ENCODE measurements at places on chromosomes 11 and 22. TPM values are rescaled to one million over a fixed set of nuclear protein-coding genes. Genes with fewer than 3 reads are reported as not detected.

The RPUSD4 gene
- total RNA-seq = 13.7 TPM

- DNase-seq = no peak
- peaks cover 70% of the 10 kb centered on the region for H3K4me1 ChIP-seq
- H3K4me3 ChIP-seq = no peak overlapping the region
- H3K27ac ChIP-seq = peak overlapping the region; percentile 78
- no peaks in the 10 kb centered on the region for H3K36me3 ChIP-seq
Measured at GRCh38 chr11:10324474-10324873, 19.6 kb downstream of the ADM start.

GRCh38 chr11:85154294-85154693 lies 472.9 kb downstream of the DLG2 start:
- H3K36me3 ChIP-seq = no peaks in the 10 kb centered on the region
- no peak overlapping the region for H3K4me3 ChIP-seq
- no peak overlapping the region for H3K27ac ChIP-seq
- H3K27me3 ChIP-seq = no peaks in the 10 kb centered on the region
- H3K4me1 ChIP-seq = no peaks in the 10 kb centered on the region

The KRTAP5-7 gene
- total RNA-seq = not detected

The LARGE2 gene
- not detected for total RNA-seq

The GSTT2B gene
- 17.0 TPM for total RNA-seq

The MS4A15 gene
- not detected for total RNA-seq

DNA sequence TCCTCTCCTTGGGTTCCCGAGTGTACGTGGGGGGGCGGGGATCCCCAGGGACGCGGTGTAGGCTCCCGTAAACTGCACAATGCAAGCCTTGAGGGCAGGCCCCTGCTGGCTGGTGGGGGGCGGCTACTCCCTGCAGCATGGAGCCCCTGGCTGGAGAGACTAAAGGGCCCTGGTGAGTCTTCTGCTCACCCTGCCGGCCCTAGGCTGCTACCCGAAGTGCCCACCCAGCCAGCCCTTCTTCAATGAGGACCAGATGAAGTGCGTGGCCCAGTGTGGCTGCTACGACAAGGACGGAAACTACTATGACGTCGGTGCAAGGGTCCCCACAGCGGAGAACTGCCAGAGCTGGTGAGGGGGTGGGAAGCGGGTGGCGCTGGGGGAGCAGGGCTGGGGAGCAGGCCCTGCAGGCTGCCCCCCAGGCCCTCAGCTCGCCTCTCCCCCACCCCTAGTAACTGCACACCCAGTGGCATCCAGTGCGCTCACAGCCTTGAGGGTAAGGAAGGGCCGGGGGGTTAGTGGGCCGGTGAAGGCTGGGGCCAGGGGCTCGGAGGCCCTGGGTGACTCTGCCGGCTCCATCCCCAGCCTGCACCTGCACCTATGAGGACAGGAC lies 16.8 kb downstream of the MUC5B start:
- no peak overlapping the region for H3K4me3 ChIP-seq
- H3K36me3 ChIP-seq = no peaks in the 10 kb centered on the region
- no peak for DNase-seq
- no peaks in the 10 kb centered on the region for H3K27me3 ChIP-seq
- H3K27ac ChIP-seq = no peak overlapping the region
- no peaks in the 10 kb centered on the region for H3K4me1 ChIP-seq

DNA sequence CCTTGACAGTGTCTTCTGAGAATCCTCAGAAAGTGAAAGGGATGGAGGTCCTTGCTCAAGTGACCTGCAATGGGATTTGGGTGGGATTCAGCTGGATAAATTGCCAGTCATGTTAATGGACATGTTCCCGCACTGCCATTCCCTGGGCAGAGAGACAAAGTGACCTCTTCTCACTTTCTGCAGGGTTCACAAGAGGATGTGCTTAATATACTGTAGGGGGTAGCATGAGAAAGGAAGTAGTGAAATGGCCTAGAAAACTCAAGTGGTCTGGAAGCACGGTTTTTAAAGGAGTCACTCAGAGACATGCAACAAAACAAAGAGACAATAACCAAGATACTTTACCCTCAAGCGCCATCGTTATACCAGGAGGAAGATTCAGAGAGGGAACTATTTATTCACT lies 70.2 kb downstream of the NELL1 start:
- H3K36me3 ChIP-seq = no peaks in the 10 kb centered on the region
- no peaks in the 10 kb centered on the region for H3K4me1 ChIP-seq
- no peak for DNase-seq
- no peak overlapping the region for H3K4me3 ChIP-seq
- no peak overlapping the region for H3K27ac ChIP-seq

The PATE1 gene
- not detected for total RNA-seq

DNA sequence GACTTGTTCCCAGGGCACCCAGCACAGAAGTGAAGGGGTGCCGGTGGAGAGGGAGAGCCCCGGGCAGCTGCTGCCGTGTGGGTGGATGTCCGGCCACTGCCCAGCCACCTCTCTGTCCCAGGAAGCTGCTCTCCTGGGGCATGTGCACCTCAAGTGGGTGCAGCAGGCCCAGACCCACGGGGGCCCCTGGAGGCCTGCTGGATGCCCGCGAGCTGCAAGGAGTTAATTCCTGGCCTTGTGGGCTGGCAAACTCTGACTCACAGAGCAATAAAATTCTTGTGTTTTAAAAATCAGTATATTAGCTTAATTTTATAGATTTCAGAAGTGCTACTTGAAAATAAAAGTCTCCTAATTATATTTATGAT lies 37.4 kb upstream of the KCNQ1OT1 start:
- no peak for DNase-seq
- H3K27me3 ChIP-seq = no peaks in the 10 kb centered on the region
- H3K4me3 ChIP-seq = no peak overlapping the region
- H3K36me3 ChIP-seq = no peaks in the 10 kb centered on the region

The PNPLA5 gene
- not detected for total RNA-seq

DNA sequence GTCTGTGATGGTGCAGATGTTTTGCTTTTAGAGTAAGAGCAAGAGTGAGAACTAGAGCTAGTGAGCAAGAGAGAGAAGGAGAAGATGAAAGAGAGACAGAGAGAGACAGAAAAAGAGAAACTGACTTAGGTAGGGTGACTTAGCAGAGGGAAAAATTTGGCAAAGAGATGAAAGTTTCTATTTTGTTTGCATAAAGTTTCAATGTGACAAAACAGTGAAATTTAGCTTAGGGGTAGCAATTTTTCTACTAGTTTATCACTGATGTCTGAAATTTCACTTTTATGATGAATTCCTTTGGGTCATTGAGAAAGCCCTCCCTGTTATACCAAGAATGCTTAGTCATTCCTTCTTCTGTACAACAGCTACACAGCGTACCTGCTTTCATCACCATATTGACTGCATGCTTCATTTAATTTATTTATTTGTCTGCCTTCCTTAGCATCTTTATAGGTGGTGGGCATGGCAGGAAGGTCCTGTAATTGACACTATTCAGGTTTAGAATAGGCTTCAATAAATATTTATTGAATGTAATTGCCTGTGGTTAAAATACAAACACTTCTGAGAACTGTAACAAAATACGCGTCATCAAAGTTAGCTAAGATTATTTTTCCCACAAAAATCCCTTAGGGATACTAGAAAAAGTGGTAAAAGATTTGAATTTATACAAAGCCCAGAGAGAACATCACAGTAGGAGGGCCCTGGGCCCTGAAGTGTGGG lies 19.9 kb upstream of the CTSC start:
- no peaks in the 10 kb centered on the region for H3K27me3 ChIP-seq
- H3K36me3 ChIP-seq = no peaks in the 10 kb centered on the region
- DNase-seq = no peak
- H3K27ac ChIP-seq = 0 out of 2 replicates have a peak overlapping the region, but pooled peaks have one; percentile 32
- no peak overlapping the region for H3K4me3 ChIP-seq
- peaks cover 15% of the 10 kb centered on the region for H3K4me1 ChIP-seq

The SAA1 gene
- total RNA-seq = not detected

DNA sequence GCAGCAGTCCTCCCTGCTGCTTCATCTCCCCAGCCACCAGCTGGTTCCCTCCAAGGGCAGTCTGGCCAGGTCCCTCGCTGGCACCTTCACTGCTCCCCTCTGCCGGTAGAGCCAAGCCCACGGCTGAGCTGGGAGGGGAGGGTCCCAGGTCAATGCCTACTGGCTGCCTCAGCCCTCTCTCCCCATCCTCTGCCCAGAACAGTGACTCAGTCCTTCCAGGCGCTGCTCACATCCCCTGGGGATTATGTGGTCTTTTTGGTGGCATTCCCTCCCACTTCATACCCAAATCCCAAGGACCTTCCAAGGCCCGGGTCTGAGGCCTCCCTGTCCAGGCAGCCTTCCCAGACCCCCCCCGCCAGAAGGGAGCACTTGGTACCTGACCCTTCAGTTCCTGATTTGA lies 44.9 kb downstream of the WNT7B start:
- no peaks in the 10 kb centered on the region for H3K27me3 ChIP-seq
- no peaks in the 10 kb centered on the region for H3K36me3 ChIP-seq
- no peak overlapping the region for H3K4me3 ChIP-seq
- H3K4me1 ChIP-seq = peaks cover 31% of the 10 kb centered on the region
- H3K27ac ChIP-seq = no peak overlapping the region
- peak; percentile 26 for DNase-seq

- no peak for DNase-seq
- peaks cover 17% of the 10 kb centered on the region for H3K4me1 ChIP-seq
- H3K4me3 ChIP-seq = peak overlapping the region; percentile 96
- H3K27ac ChIP-seq = peak overlapping the region; percentile 91
Measured at GRCh38 chr11:112225753-112226061, 521 bp upstream of the PTS start.

The OPCML gene
- total RNA-seq = 0.58 TPM

The UPB1 gene
- 0.44 TPM for total RNA-seq

The PANX3 gene
- total RNA-seq = not detected

DNA sequence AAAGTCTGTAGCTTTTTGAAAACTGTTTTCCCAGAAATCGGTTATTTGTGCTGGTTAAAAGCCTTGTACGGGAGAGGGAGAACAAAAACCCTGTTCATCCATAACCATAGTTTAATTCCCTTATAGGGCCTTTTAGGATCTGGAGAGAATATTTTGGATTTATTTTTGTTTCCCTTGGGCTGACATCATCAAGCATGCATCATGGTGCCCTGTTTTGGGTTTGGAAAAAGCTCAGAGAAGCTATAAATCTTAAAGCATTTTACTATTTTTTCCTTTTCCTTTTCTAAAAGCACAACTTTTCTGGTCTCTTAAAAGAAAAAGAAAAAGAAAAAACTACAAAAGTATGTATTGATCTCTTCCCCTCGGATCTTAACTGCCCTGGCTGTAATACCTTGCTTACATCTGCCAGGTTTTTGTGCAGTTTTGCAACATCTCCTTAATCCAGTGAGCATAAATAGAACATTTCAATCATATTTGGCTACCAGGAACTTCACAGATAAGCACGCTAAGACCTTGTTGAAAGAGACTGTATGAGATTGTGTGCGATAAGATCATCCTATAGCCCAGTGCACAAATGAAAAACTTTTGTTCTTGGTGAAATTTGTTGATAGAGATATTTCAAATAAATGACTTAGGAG lies 88.0 kb downstream of the ZBTB16 start:
- H3K36me3 ChIP-seq = no peaks in the 10 kb centered on the region
- no peak overlapping the region for H3K27ac ChIP-seq
- no peak for DNase-seq
- no peak overlapping the region for H3K4me3 ChIP-seq
- no peaks in the 10 kb centered on the region for H3K4me1 ChIP-seq
- no peaks in the 10 kb centered on the region for H3K27me3 ChIP-seq

The NTM gene
- total RNA-seq = 0.34 TPM

The PGA5 gene
- not detected for total RNA-seq

- no peak for DNase-seq
- no peak overlapping the region for H3K4me3 ChIP-seq
- H3K27ac ChIP-seq = no peak overlapping the region
- no peaks in the 10 kb centered on the region for H3K27me3 ChIP-seq
- no peaks in the 10 kb centered on the region for H3K36me3 ChIP-seq
Measured at GRCh38 chr22:30858976-30859713, 109.4 kb downstream of the MORC2 start.

The TPBGL gene
- not detected for total RNA-seq

- H3K27ac ChIP-seq = no peak overlapping the region
- H3K4me1 ChIP-seq = no peaks in the 10 kb centered on the region
- H3K4me3 ChIP-seq = no peak overlapping the region
- no peak for DNase-seq
Measured at GRCh38 chr22:17945156-17945887, 79.0 kb downstream of the MICAL3 start.

The FEN1 gene
- 181 TPM for total RNA-seq

- H3K4me1 ChIP-seq = peaks cover 23% of the 10 kb centered on the region
- no peak overlapping the region for H3K27ac ChIP-seq
- no peaks in the 10 kb centered on the region for H3K27me3 ChIP-seq
- H3K36me3 ChIP-seq = no peaks in the 10 kb centered on the region
- no peak overlapping the region for H3K4me3 ChIP-seq
- no peak for DNase-seq
Measured at GRCh38 chr11:92384358-92384757, 159.7 kb downstream of the FAT3 start.

The FGF19 gene
- 10.3 TPM for total RNA-seq

GRCh38 chr22:47043835-47044721 lies 281.6 kb downstream of the TBC1D22A start:
- H3K27me3 ChIP-seq = no peaks in the 10 kb centered on the region
- H3K4me1 ChIP-seq = no peaks in the 10 kb centered on the region
- no peak overlapping the region for H3K27ac ChIP-seq

GRCh38 chr11:122655527-122656072 lies at the start of gene UBASH3B:
UBASH3B (plus strand) TSS chr11:122655722; CDS start chr11:122656050, 328 bp downstream.
- H3K4me1 ChIP-seq = peaks cover 9% of the 10 kb centered on the region
- peak; percentile 73 for DNase-seq
- H3K27me3 ChIP-seq = no peaks in the 10 kb centered on the region
- peak within 1 kb of the TSS; percentile 69 for H3K4me3 ChIP-seq

The F2 gene
- not detected for total RNA-seq

DNA sequence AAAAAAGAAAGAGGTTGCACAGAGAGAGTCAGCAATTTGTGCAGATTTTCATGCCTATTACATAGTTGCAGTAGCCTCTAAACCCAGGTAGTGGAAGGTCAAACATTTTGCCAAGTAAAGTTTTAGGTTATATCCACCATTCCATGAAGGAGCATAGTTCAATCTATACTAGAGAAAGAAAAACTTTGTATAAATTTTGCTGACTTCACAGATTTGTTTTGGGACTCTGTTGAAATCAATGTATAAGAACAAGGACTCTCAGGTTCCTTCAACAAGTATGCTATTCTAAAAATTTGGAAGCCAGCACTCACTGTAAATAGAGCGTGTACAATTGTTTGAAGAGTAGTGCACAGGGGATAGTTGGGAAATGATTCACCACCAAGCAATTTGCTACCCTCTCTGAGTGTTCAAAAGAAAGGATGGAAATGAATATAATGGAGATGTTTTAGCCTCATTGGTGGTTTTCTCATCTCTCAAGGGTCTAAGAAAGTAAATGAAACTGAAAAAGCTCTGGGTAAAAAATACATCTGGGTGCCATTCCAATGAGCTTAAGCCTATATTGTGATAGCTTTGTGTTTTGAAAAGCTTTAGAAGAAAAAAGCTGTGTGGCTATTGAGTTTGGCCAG lies 508.4 kb upstream of the LUZP2 start:
- no peaks in the 10 kb centered on the region for H3K36me3 ChIP-seq
- H3K27me3 ChIP-seq = no peaks in the 10 kb centered on the region
- peak; percentile 88 for DNase-seq
- no peak overlapping the region for H3K4me3 ChIP-seq
- peaks cover 44% of the 10 kb centered on the region for H3K4me1 ChIP-seq

- peak overlapping the region; percentile 36 for H3K4me3 ChIP-seq
- H3K27me3 ChIP-seq = no peaks in the 10 kb centered on the region
- H3K4me1 ChIP-seq = peaks cover 30% of the 10 kb centered on the region
- peak overlapping the region; percentile 63 for H3K27ac ChIP-seq
Measured at GRCh38 chr11:60951606-60951903, 421 bp downstream of the SLC15A3 start.

The C11orf97 gene
- not detected for total RNA-seq

The MUC6 gene
- total RNA-seq = not detected
